ENCODE measurements at places on chromosomes 1 and 21.

DNA sequence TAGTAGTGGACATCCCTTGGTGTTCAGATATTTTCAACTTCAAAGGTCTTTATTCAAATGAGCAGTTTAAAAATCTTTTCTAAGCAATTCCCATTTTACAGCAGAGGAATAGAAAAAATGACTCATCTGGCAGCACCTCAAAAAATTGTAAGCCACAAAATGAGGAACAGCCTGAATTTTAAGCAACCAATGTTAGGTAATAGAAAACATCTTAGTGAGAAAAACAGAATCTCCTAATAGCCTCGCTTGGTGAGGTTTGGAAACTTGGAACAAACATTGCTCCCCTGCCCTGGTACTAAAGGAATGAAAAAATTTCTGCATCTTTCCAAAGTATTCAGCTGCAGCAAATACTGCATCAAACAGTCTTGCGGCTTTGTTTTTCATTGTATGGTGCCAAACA lies 264.4 kb downstream of the NTNG1 start:
- peak; percentile 82 for DNase-seq

GRCh38 chr1:93033029-93033428 lies 46.1 kb upstream of the MTF2 start:
- DNase-seq, result no peak

GRCh38 chr1:32142446-32143301 lies 34.8 kb downstream of the KPNA6 start:
- DNase-seq, result peak; percentile 33

DNA sequence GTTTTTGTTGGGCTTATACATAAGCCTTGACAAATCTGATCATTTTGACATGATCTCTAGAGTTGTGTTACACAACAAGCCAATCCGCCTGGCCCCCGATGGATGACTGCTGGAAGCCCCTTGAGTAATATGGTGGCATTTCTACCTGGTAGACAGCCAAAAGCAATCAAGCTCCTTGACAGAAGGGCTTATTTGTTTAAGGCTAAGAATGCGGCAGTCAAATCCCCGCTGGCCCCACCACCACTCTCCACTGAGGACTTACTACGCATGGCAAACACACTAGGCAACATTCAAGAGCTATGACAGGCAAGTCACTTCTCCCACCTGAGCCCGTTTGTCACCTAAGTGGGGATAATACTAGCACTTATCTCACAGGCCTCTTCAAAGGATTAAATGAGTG lies 33.4 kb upstream of the C1orf198 start:
- DNase-seq, result no peak

GRCh38 chr21:44024887-44025353 lies 12.8 kb downstream of the TRAPPC10 start:
- DNase-seq, result peak; percentile 50

GRCh38 chr1:41559331-41559730 lies 74.8 kb upstream of the EDN2 start:
- no peak for DNase-seq

DNA sequence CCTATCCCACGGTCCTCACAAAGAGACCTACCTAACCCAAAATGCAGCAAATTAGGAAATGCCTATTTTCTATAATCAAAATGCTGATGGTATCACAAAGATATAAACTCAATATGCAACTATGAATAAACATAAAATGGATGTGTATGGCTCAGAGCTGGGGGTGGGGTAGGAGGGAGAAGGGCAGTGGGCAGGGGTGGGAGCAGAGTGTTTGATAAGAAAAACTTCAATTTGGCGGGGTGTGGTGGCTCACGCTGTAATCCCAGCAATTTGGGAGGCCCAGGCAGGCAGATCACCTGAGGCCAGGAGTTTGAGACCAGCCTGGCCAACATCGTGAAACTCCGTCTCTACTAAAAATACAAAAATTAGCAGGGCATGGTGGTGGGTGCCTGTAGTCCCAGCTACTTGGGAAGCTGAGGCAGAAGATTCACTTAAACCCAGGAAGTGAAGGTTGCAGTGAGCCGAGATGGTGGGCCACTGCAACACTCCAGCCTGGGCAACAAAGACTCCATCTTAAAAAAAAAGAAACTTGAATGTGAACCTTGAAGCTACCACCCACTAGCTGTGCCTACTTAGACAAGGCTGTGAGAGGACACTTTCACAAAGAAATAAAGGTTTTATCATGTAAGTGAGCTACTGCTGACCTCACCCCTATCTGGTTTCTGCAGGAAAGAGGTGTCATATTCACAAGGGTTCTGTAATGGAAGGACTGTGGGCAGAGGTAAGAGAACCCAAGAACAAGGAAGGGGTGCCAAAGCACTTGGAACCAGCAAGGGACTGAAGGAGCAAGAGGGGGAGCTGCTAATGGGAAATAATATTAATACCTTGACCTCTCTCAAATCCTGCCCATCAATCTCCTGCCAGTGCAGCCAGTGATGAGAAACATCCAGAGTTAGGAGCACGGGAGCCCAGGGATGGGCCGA lies 53.0 kb downstream of the HLCS start:
- no peak for DNase-seq

- DNase-seq, result no peak
Measured at GRCh38 chr1:76279101-76279748, 204.7 kb downstream of the ST6GALNAC3 start.

- no peak for DNase-seq
Measured at GRCh38 chr1:67677930-67678329, 7.1 kb upstream of the GADD45A start.

- no peak for DNase-seq
Measured at GRCh38 chr1:201480231-201481003, 11.4 kb upstream of the PHLDA3 start.

- no peak for DNase-seq
Measured at GRCh38 chr21:28991861-28992525, 684 bp downstream of the LTN1 start.

DNA sequence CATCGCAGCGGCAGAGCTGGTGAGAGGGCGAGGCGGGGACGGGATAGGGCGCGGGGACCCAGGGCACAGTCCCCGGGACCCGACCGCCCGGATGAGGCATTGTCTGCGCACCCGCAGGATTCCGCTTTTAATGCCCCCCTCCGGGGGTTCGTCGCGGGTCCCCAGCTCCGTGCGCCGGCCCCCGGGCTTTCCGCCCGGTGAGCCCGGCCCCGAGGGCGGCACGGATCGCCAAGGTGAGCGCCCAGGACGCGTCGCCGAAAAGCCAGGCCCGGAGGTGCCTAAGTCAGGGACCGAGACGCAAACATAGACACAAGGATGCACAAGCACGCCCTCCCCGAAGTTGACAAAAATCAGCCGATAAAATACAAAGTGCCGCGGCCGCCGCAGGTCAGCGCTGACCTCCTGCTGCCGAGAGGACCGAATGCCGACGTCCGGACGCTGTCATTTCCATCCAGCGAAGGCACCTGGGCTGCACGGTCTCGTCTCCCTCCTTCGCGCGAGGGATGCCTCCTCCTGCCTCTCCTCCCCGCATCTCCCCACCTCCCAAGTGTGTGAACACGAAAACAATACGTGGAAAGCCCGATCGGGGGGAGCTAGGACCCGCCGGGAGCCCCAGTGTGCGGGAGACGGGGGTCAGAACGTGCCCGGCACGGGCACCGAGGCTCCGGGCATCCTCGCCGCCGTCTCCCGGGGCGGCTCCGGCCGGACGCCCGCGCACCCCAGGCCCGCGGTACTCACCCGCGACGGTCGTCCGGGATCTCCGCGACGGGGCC lies 101.1 kb upstream of the SOD1 start:
- DNase-seq, result no peak

DNA sequence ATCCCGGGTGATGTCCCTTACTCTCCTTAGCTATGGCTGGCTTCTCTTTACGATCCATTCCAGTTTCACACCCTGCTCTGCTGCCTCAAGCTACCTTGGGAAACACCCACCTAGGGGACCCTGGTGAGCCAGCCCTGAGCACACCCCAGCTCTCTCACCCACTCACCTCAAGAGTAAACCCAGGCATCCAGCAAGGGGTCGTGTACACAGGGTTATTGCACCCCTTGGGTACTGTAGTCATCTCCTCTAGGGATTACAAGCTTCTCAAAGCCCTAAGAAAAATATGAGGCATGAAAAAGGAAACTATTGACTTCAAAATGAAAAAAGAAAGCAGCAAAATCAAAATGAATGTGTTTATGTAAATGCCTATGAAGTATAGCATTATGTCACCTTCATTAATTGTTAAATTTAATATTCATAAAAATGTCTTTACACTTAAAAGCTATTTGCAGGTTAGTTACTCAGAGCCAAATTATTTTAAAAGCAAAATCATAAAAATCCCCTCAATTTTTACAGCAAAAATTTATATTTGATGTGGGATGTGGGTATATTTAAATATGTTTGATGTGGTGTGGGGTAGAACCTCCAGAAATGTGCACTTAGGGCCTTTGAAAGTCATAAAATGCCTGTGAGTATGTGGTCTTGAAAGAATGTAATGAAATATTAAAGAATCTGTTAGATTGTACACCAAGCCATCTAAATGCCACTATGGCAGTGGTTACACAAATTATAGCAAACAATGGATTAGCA lies 190.3 kb downstream of the C1orf94 start:
- DNase-seq, result no peak

DNA sequence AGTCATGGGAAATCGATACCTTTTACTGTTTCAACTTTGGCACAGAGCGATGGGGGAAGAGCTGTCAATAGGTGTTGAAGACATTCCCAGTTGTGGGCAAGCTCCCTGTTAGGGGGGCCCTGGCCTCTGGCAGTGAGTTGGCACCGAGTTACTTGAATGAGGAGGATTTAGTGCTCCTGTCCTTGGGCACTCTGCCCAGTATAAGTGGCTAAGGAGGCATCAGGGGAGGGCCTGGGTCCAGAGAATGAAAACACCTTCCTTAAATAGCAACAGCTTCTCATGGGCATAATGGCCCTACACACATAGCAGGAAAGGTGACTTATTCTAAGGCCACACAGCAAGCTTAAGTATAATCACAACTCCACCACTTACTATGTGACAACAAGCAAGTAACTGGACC lies 664.4 kb downstream of the PTPRU start:
- DNase-seq, result no peak

DNA sequence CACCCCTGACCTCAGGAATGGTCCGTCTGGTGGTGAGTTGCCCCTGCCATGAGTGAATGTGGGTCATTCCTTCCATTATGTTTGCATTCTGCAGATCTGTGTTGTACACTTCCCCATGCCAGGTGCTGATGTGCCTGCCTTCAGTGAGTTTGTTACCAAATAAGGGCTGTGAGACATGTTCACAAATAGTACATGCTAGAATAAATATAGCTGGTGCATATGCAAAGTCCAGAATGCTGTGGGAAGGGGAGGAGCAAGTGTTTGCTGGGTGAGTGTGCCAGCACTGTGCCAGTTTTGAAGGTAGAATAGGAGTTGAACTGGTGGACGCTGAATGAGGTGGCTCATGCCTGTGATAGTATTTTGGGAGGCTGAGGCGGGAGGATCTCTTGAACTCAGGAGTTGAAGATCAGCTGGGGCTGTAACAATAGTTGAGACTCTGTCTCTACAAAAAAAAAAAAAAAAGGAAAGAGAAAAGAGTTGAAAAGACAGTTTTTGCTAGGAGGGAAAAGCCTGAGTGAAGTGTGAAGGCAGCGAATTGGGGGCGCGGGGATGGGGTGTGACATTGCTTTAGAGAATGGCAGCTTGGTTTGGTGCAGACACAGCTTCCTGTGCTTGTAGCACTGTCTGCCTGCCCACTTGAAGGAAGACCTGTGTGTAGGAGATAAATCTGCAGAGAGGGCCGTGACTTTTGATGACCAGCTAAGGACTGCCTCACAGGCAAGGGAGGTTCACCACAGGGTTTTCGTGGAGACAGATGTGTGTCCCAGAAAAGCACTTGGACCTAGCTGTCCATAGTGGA lies 61.1 kb downstream of the LGR6 start:
- no peak for DNase-seq

DNA sequence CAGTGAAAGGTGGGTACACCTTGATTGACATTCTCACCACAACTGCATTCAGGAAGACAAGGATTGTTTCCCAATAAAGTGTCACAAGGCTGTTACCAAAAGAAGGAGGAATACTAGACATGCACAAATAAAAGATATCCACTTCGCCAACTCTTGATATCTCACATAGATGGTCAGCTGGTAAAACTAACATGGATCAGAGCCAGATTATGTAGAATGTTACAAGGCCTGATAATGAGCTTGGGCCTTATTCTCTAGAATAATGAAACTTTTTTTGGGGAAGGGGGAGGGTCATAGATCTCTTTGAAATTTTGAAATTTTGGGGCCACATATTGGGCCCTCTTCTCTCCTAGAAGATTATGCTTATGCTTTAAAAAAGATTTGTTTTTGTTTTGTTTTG lies 24.9 kb downstream of the RAP1A start:
- no peak for DNase-seq

DNA sequence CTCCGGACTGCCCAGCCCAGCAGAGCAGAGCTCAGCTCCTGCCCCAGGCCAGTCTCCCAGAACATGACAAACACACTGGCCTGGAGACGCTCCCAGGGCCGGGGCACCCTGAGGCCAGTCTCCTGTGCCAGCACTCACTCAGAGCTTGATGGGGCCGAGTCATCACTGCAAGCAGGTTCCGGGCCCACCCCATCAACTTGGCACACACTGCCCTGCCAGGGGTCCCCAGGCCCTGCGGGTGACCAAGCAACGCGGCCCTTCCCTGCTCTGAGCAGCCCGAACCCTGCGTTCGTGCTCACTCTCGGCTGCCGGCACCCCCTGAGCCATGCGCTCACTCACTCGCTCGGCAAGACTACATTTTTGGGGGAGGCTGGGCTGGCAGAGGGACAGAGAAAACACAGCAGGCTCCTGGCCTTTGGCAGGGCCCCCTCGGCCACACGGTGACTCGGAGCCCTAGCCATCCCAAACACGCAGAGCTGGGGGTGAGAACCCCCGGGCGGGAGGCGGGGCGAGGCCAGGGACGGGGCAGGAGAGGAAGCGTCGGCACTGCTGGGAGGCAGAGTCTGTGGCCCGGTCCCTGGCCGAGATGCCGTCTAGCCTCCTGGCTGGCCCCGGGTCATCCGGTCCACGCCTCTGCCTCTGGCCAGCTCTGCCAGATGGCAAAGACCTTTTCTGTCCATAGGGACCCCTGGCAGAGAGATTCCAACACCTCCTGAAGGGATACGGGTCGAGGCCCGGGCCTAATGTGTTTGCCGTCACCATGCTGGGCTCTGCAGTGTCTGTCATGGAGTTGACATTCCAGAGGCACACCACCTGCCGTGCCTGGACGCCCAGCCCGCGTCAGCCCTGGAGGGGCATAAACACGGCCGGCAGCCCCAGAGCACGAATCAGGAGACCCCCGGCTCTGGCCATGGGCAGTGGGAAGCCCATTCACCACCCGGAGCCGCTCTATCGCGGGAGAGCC lies 68.0 kb downstream of the MEGF6 start:
- peak; percentile 77 for DNase-seq

- DNase-seq, result no peak
Measured at GRCh38 chr21:33063907-33064622, 5.9 kb upstream of the OLIG1 start.

- DNase-seq, result no peak
Measured at GRCh38 chr1:224058303-224058702, 55.6 kb upstream of the FBXO28 start.

- no peak for DNase-seq
Measured at GRCh38 chr1:198622001-198622400, 16.8 kb upstream of the PTPRC start.

- DNase-seq, result no peak
Measured at GRCh38 chr1:63775418-63776127, 1.8 kb downstream of the ROR1 start.

- DNase-seq, result no peak
Measured at GRCh38 chr1:5752746-5753548, 239.3 kb downstream of the NPHP4 start.
